GM12864 (cell line): ENCODE measurements at places on chromosomes 7 and 10.

- no peak for DNase-seq
These were observed 6.9 kb downstream of the CELF2 start for GRCh38 chr10:11024596-11024995.

DNA sequence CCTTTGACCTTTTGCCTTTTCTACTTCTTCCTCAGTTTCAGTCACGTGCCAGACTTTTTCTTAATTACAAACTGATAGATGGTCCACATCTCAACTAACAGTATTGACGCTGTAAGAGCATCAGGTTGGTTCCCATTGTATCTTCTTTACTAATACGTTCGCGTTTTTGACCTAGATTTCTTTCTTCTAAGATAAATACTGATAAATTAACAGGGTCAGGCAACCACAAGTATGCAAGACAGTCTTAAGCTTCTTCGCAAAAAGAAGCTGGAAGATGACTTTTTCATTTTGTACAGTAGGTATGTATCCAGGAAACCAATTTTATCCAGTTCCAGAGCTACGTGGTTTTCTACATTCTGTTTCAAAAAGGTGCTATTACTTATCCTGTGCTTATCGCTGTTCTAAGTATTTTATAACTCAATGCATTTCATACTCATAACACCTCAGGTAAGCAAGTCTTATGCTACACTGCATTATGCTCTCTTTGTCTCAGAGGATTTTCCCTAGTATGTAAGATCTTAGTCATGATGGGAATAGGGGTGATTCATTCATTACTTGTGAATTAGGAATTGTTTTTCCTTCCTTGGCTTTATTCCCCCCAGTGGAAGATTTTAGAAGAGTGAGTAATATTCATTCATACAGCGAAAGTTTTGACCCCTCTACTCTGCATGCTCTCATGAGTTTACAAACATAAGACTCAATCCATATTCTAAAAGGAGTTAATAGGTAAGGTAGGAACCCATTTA is 955 bp downstream of the DUS4L start:
- DNase-seq = no peak

DNA sequence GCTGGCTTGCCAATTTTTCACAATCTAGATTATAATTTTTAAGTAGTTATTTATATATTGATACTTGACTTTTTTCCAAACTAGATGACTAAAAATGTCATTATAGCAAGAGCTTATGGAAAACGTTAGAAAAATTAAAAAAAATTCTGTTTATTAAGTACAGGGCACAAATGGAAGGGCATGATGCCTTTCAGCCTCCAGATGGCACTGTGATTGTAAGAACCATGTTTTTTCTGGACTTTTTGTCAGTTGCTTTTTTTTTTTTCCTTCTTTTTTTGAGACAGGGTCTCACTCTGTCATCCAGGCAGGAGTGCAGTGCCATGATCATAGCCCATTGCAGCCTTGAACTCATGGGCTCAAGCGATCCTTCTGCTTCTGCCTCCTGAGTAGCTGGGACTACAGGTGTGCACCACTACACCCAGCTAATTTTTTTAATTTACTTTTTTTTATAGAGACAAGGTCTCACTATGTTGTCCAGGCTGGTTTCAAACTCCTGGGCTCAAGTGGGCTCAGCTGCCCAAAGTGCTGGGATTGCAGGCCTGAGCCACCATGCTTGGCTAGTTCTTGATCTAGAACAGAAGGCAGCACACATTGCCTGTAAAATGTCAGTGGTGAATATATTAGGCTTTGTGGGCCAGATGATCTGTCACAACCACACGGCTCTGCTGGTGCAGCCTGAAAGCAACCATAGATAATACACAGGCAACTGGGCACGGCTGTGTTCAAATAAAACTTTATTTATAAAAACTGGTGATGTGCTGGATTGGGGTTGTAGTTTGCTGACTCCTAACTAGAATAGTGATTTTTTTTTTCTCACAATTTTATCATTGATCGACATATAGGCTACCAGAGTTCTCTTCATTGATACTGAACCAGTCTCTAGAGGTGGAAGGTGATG is 27.4 kb downstream of the UCMA start:
- DNase-seq = no peak

DNA sequence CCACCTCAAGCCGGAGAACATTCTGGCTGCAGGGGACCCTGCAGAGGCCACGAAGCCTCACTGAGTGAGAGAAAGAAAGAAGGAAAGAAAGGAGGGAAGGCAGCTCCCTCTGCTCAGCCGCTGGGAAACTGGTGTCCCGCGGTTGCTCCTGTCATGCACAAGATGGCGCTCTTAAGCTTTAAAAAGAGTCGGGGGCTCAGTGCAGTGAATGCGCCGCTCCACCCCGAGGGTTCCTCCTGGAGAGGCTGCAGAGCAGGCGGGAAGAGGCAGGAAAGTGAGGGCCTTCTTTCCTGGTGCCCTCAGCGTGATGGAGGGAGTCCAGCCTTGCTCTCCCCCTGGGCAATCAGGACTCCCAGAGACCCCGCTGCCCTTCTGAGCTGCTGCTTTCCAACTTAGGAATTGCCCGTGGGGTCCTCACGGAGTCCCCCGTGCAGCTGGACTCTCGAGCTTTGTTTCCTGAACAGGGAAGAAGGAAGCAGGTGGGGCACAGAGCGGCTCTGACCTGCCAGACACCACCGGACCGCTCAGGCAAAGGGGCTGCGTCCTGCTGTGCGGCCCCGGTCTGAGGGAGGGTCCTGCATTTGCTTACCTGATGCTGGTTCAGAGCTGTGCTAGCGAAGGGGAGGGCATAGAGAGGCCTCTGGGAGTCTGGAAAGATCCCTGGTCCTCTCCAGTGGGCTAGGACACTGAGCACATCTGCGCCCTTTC is 141.9 kb upstream of the MKI67 start:
- DNase-seq = no peak

GRCh38 chr7:91569728-91570457 is 305.7 kb downstream of the FZD1 start:
- no peak for DNase-seq
